Kidney tubule cell (primary cell): ENCODE measurements at places on chromosomes 1 and 21.

- no peak for DNase-seq
Observed at GRCh38 chr1:98452162-98452561, 209.4 kb upstream of the SNX7 start.

DNA sequence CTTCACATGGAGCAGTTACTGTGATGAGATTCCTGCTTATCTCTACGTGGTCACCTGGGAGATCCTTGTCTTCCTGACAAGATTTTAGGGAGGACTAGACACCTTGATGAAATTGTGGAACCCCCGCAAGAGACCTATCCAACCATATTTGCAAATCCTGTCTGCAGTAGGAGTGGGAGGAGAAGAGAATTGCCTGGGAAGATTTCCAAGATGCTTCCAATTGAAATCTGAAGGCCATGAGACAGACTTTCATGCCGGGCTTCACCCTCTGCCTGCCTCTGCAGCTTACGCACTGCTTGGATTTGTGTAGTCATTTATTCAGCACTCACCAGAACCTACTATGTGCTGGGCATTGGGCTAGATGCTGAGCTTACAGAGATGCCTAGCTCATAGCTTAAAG is 106.6 kb downstream of the OMA1 start:
- no peak for DNase-seq

DNA sequence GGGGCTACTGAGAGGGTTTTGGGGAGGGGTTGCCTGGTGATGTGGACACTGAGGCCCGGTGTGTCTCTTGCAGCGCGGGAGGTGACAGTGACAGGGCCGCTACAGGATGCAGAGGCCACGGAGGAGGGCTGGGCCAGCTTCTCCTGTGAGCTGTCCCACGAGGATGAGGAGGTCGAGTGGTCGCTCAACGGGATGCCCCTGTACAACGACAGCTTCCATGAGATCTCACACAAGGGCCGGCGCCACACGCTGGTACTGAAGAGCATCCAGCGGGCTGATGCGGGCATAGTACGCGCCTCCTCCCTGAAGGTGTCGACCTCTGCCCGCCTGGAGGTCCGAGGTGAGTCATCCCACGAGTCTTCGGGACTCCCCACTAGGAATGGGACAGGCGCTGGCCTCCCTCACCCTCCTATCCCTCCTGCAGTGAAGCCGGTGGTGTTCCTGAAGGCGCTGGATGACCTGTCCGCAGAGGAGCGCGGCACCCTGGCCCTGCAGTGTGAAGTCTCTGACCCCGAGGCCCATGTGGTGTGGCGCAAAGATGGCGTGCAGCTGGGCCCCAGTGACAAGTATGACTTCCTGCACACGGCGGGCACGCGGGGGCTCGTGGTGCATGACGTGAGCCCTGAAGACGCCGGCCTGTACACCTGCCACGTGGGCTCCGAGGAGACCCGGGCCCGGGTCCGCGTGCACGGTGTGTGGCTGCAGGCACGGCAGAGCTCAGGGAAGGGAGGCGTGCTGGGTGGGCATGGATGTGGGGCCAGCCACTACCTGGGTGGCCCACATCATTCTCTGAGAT is 72.5 kb downstream of the OBSCN start:
- no peak for DNase-seq

DNA sequence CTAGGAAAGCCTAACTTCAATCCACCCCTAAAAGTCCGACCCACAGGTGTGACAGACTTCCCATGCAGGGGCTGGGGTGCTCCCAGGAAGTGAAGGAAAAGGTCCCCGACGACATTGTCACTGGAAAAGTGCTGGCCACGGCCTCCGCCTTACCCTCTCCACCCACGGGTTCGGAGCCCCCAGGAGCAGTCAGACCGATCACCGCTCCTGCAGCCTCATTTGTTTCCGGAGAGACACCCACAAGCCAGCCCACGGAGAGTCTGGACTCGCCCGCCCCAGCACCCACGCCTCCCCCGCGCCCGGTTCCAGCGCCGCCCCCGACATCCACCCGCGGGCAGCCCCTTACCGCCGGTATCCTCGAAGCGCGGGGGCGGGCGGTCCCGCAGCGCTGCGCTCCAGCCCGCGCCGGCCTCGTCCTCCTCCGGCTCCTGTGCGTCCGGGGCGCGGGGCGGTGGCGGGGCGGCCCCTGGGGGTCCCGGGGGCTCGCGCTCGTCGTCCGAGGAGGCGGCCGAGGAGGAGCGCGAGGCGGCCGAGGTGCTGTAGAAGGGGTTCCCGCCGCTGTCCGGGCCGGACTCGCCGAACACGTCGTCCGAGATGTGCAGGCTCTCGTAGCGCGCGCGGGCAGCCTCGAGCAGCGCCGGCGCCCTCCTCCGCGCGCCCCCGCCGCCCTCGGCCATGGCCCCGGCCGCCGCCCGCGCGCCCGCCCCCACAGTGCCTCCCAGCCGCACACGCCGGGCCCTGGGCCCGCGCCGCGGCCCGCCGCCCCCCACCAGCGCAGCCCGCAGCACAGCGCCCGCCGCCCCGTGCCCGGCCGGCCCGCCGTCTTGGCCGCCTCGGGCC is 660 bp downstream of the PGBD5 start:
- peak; percentile 28 for DNase-seq

GRCh38 chr1:188043536-188044245 is 1214.9 kb downstream of the PLA2G4A start:
- peak; percentile 2 for DNase-seq

DNA sequence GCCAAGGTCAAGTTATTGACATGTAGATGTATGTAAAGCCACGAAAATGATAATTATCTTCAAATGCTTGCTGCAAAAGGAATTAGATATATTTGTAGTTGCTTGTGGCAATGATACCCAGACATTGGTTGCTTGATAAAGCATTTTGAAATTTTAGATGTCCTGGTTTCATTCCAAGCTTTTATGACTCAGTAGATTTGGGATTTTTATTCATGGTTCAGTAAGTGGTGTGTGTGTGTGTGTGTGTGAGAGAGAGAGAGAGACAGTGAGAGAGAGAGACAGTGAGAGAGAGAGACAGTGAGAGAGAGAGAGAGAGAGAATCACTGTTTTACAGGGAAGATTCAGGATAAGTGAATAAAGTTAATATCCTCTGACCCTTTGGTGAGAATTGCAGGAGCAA is 498.2 kb upstream of the C1orf87 start:
- peak; percentile 81 for DNase-seq

- DNase-seq, result peak; percentile 66
Observed at GRCh38 chr1:167795810-167796740, 74.3 kb downstream of the MPZL1 start.

GRCh38 chr1:220991959-220992704 is 112.9 kb downstream of the HLX start:
- DNase-seq, result no peak

- no peak for DNase-seq
Observed at GRCh38 chr1:50861772-50862171, 98.3 kb downstream of the FAF1 start.

GRCh38 chr1:55363268-55363667 is 148.1 kb upstream of the USP24 start:
- DNase-seq, result peak; percentile 19

DNA sequence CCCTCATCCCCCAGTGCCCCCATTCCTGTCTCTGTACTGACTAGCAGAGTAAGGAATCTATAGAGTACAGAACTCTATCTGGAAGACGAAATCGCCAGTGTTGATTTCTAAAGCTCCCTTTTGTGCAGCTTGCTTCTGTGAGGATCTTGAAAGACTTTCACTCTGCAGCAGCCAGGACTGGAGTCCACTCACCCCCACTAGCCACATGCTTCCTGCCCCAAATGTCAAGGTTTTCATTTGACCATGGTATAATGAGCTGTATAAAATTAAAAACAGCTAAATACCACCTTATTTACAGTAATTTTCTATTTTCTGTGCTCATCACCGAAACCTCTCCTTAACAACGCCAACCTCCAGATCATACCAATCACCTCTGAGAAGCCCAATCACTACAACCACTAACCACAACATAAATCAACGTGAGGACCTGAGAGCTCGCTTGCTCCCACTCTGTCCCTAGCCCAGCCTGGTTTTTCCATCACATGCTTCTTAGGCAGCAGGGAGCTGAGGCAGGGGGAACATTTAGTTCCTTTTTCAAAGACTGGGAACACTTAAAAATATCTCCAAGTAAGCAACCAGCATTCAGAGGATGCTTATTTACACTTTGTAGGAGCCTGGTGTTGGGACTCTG is 56.1 kb upstream of the IRF2BP2 start:
- no peak for DNase-seq

DNA sequence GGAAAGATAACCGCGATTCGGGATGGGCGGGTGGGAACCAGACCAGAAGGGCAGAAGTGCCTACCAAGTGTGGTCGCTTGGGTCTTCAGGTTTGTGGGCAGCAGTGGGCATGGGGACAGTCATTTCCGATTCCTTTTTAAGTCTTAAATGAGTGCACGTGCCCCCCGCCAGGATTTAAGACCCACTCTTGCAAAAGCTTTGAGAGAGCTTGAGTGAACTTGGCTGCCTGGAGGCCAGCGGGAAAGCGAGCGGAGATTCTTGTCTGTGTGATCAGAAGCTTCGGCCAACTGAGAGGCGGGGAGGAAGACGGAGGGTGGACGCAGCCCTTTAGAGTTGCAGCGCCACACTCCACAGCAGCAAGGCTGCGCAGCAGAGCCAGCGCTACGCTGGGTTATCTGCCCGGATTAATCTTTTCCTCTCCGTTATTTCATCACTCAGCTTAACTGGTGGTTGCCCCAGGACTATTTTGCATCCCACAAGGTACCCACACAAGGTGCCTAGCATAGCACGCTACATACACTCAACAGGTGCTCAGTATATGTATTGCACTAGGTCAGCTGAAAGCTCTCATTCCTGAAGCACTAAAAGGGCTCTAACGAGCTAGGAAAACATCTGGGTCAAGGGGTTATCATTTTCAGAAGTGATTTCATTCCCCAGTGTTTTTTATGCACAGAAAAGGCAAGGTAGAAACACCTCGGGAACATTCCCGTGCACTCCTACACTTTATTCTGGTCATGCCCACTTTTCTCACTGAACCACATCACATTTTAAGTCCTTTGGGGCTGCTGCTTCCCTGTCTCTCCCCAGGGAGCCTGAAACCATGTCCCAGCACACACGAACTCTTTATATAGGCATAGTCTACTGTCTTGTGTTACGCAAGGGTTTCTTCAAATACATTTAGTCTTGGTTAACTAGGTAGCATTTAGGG is 1.5 kb upstream of the BATF3 start:
- peak; percentile 14 for DNase-seq

DNA sequence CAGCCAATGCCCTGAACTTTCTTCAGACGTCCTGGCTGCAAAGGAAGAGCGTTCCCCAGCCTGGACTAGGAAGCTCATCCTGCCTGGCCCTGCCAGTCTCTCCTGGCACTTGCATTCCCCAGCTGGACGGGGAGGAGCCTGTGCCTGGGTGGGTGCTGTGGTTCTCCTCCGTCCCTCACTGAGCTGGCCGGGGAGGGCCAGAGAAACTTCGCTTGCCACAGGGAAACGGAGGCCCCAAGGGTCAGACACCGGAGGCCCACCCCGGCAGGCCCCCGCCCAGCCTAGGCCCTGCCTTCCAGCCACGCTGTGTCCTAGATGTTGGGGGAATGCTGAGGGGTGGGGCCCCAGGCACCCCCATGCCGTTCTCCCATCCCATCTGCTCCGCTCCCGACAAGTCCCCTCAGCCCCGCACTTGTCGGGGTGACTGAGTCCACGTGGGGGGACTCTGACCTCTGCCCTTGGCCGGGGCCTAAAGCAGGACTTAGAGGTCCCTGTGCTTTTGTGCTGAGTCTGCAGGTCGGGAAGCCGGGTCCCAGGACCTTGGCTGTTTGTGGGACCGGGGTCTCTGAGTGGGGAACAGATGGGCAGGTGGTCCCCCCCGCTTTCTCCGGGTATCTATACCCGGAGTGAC is 4.8 kb downstream of the FTCD start:
- DNase-seq, result no peak

DNA sequence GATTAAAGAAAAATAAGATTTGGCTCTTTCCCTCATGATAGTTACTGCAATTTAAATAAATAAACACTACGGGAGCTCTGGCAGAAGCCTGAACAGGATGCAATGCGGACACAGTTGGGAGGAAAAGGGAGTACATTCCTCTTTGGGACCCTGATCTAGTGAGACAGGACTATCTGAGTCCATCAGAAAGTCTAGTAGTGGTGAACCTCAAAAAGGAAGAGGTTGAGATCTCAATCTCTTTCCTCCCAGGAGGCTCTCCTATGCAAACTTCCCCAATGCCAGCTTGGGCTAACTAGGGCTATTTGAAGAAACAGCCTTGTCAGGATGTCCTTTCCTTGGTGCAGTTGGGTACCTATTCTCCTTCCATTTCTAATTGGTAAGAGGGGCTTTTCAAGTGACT is 4.9 kb upstream of the ABCD3 start:
- no peak for DNase-seq

GRCh38 chr1:190328871-190329270 is 148.8 kb downstream of the BRINP3 start:
- DNase-seq, result no peak

GRCh38 chr1:62906428-62906886 is 122.5 kb downstream of the ATG4C start:
- DNase-seq, result no peak

DNA sequence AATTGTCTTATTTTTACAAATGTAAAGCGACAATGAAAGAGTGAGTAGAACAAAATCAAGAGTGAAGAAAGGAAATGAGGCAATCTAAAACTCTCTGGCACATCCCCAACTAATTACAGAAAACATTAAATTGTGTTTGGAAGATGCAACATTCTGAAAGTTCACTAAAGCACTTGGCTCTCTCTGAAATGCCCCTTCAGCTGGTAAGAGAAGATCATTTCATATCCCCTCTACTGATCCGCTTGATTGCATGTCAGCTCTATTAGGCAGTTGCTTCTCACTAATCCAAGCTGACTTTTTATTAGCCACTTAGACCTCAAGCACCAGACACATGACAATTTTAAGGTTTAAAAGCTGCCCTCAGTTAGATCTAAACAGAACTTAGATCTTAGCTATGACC is 262.8 kb upstream of the PRMT6 start:
- no peak for DNase-seq

DNA sequence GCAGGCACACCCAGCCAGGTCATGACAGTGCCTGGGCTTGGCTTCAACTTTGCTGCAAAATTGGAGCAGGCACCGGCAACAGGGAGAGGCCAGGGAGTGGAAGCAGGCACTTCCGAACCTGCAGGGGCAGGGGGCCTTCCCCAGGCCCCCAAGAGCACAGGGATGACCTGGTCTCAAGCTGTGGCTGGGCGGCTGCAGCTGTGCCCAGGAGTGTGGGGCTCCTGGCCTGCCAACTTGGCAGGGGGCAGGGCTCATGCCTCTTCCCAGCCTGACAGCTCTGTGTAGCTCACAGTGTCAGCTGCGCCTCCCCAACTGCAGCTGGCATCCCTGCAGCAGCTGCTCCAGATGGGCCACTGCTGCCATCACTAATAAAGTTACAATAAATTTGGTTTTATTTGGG is 51.5 kb upstream of the SCYL3 start:
- DNase-seq, result no peak

- DNase-seq, result peak; percentile 9
Observed at GRCh38 chr21:40830836-40831235, 16.1 kb downstream of the DSCAM start.

GRCh38 chr1:20376880-20377494 is 86.3 kb downstream of the VWA5B1 start:
- DNase-seq, result peak; percentile 50

GRCh38 chr1:203265541-203265940 is 36.1 kb upstream of the CHIT1 start:
- no peak for DNase-seq

- no peak for DNase-seq
Observed at GRCh38 chr1:110612060-110612745, 6.0 kb upstream of the KCNA2 start.
